H1 (cell line): ENCODE measurements at places on chromosomes 11 and 22.

- DNase-seq = no peak
Observed at GRCh38 chr11:57392066-57392762, 1.8 kb upstream of the PRG2 start.

- DNase-seq = peak; percentile 99
Observed at GRCh38 chr11:66022401-66023185, 3.7 kb downstream of the CATSPER1 start.

DNA sequence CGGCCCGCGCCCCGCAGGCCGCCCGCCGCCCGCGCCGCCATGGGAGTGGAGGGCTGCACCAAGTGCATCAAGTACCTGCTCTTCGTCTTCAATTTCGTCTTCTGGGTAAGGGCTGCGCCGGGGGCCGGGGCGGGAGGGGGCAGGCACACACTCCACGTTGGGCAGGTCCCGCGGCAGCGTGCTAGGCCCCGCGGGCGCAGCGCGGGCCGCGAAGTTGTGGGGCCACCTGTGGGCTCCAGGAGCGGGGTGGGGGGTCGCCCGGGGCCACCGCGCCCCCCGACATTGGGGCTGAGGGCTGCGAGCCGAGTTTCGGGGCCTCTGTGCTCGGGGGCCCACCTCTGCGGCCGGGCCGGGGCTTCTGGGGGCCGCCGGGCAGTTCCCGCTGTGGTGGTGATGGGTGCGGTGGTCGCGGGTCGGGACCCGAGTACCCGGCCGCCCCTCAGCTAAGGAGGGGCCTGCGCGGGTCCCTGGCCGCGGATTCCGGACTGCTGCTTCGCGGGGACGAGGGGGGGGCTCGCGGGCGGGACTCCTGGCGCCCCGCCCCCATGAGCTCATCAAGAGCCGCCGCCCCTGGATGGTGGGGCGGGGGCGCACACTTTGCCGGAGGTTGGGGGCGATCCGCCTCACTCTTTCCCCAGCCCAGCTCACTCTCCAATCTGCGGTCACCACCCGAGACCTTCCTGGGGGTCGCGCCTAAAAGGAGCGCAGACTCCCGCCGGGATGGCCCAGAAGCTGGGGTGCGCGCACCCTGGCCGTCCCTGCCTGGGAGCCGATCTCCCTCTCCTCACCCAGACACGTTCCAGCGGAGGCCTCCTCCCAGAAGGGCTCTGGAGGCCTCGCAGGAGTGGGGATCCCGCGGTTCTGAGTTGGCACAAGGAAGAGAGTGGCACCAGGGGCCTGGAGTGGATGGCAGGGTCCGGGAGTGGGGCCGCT lies 667 bp downstream of the CD81 start:
- DNase-seq = no peak

DNA sequence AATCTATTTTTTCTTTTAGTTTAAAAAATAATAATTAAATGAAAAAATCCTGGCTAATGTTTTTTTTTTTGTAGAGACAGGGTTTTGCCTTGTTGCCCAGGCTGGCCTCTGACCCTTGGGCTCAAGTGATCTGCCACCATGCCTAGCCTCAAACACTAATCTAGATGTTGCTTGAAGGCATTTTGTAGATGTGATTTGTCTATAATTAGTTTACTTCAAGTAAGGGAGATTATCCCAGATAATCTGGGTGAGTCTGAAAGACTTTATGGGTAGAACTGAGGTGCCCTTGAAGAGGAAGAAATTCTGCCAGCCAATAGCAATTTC lies 38.6 kb upstream of the RBFOX2 start:
- no peak for DNase-seq

GRCh38 chr11:94525546-94526324 lies 13.5 kb downstream of the C11orf97 start:
- DNase-seq = no peak

DNA sequence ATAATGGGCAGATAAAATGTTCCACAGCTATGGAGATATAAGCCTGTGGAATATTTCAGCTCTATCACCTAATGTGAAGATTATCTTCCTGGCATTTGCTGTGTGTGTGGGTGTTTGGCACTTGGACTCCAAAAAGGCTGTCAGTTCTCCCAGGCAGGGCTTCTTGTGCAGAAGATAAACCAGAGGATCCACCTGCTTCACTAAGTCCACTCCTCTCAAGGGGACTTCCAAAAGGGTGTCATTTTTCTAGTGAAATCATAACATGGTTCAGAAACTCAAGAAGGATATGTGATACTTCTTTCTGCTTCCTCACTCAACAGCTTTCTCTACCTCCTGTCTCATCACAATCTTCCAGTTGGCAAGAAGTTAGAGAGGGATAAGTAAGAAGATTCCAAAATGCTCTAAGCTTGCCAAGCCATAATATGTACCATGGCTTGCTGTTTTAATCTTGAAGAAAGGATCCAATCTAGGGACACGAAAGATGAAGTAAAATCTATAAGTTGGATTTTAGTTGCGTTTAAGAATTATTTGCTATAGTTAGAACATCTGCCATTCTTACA lies 206.2 kb upstream of the MTMR2 start:
- no peak for DNase-seq

GRCh38 chr11:109972181-109972715 lies 120.9 kb upstream of the ZC3H12C start:
- no peak for DNase-seq

GRCh38 chr11:28628412-28628811 lies 520.2 kb downstream of the METTL15 start:
- DNase-seq = no peak

DNA sequence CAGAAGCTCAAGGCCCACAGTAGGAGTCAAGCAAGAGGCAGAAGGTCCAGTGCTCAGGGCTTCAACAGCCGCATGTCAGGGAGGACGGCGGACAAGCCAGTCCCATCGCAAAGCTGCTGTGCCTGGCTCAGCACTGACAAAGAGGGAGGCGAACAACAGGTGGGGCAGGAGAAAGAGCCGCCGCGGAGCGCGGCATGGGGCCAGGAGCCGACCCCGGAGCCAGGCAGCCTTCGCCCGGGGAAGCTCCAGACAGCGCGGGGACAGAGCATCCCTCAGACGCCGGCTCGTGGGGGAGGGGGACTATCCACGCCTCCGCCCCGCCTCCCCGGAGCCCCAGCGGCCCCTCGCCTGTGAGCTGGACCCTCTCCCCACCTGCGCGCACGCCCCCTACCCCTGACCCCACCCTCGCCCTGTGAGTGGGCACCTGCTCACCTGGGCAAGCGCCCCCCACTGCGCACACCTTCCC lies 369 bp downstream of the DHCR7 start:
- peak; percentile 83 for DNase-seq

DNA sequence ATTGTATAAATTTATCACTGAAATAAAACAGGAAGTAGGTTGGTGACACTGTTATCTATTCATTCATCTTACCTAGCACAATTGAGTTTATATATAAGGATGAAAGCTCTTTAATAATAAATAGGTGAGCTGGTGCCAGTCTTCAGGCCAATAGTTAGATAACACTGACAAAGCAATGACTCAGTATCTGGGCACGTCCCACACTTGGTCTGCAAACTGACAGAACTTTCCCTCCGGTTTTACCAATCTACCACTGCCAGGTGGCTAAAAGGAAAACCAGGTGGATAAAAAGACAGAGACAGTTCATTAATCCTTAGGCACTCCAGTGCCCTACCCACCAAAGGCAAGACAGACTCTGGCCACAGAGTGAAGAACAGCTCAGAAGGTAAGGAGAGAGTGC lies 17.6 kb downstream of the DDB1 start:
- no peak for DNase-seq

- DNase-seq = no peak
Observed at GRCh38 chr11:123469586-123469985, 39.5 kb downstream of the GRAMD1B start.
